ENCODE measurements at places on chromosomes 12 and 14. TPM values are rescaled to one million over a fixed set of nuclear protein-coding genes. Genes with fewer than 3 reads are reported as not detected.

DNA sequence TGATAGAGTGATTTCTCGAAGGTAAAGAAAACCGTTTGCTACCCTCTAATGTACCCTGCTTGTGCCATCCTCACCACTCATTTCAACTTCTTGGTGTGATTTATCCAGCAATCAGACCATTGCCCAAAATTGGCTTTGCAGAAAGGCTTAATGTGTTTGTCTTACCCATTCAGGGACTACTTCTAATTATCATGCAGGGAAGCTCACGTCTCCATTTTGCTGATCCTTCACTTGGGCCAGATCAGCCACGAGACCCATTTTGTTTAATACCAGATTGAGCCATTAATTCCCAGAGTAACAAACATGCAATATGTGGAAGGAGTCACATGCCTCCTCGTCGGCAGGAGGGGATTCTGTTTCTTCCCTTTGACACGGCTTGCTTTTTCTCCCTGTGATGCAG, 51.1 kb upstream of the CRY1 start:
- no peak for DNase-seq

SDS gene
- polyA plus RNA-seq: not detected

- DNase-seq: no peak
These were observed 51.9 kb upstream of the KRR1 start for GRCh38 chr12:75563351-75563750.

DNA sequence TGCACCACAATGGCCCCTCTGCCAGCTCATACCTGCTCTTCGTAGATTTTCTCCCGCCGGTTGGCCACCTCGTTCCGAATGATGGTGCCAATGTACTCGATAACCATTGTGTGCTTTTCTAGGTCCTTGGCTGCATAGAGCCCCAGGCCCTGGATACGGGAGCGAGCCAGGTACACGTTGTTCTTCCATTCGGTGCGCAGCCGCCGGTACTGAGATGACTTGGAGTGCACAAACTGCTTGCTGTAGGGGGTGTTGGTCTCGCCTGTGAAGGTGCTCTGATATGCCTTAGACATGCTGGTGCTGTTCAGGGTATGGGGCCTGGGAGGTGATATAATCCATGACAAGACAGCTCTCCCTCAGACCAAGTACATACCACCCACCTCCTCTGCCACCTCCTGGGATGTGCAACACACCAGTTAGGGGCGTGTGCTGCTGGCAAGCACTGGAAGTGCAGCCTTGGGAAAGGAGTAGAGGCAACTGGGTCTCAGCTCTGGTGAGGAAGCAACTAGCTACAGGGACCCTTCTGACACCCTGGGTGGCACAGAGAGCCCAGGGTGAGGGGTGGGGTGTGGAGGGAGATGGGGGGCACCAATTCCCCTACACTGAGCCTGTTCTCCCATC, 4.1 kb upstream of the PRKAG1 start:
- no peak for DNase-seq

GRCh38 chr12:66879409-66879808, 200.5 kb upstream of the GRIP1 start:
- DNase-seq: no peak

- DNase-seq: no peak
These were observed 537.6 kb downstream of the C12orf50 start for GRCh38 chr12:87491598-87491997.

KRT73 gene
- not detected for polyA plus RNA-seq

- DNase-seq: no peak
These were observed 383.7 kb downstream of the EGLN3 start for GRCh38 chr14:33567023-33567728.

GRCh38 chr12:51056242-51056641, 8.1 kb downstream of the LETMD1 start:
- DNase-seq: no peak

DNA sequence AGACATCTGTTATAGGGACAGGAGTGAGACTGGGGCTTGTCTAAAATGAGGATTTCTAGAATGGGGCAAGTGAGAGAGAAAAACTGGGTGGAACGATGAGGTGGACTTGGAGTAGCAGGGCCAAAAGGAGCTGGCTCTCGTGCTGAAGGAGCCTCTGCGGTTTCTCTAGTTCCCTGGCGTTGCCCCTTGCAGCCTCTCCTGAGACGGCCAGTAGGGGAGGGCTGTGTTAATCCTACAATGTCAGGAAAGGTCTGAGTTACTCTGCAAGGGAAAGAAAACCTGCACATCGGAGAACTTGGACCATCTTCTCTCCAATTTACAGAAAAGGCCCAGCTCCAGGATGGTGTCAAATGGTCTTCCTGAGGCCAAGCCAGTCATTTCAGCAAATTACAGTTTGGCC, 963.8 kb upstream of the FLRT2 start:
- no peak for DNase-seq

PPP4R4 gene
- polyA plus RNA-seq: 0.39 TPM

DNA sequence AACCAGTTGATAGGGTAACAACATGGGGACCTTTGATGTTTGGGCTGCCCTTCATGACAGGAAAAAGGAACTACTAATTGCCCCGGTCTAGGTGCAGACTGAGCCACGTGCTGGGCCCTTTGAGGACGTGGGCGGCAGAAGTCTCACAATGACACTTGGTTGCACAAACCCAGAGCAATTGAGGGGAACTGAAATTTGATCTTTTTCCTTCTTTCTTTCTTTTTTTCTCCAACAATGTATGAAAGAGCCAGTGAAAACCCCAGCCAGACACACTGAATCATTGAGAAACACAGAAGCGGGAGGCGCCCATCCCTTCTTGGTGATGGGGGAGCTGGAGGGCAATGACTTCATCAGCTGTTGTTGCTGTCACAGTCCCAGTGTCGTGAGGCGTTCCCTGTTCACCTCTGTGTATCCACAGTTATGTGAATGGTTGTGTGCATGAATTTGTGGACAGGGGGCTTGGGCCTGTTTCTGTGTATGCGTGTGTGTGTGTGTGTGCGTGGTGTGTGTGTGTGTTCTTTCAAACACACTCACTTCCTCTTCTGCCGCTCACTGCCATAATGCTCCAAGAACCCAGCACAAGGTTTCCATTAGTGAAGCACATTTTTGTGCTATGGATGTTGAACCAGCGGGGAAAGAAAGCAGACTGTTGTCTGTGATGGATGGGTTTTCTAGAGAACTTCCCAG, 137.5 kb upstream of the CCND2 start:
- no peak for DNase-seq

DCN gene
- 944 TPM for polyA plus RNA-seq

- DNase-seq: peak; percentile 100
These were observed 56.0 kb upstream of the HECTD1 start for GRCh38 chr14:31263485-31264133.

DNA sequence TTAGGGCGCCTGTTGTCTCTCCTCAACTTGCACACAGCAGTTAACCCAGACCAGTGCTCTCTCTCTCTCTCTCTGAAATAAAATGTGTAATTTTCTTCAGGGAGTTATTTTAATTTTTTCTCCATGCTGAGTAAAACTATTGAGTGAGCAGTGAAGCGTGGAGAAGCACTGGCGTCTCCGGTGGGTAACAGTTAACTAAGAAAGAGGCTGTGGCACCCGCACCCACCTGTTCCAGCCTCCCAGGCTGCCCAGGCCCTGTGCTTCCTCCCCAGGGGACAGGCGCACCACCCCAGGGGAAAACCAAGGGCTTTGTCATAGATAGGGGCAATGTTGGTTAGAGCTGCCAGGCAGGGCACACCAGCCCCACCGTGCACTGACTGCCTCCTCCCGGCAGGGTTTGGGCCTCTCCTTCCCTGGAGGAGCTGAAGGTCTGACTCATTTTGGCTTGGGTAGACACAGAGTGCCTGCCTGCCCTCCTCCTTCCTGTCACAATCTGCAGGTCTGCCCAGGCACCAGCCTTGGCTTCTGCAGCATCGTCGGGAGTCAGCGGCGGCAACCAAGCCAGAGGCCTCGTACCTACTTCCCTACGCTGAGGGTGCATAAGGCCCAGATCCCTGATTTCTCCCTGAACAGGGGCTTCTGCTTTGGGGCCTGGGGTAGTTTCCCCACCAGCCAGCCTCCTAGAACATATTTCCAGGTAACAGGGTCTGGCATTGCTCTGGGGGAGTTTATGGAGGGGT, 3.9 kb downstream of the HOXC5 start:
- no peak for DNase-seq

AICDA gene
- not detected for polyA plus RNA-seq

GRCh38 chr12:74957231-74957630, 252.4 kb downstream of the KCNC2 start:
- DNase-seq: no peak

GRCh38 chr14:79265366-79265946, 945.8 kb downstream of the DIO2 start:
- no peak for DNase-seq

DNA sequence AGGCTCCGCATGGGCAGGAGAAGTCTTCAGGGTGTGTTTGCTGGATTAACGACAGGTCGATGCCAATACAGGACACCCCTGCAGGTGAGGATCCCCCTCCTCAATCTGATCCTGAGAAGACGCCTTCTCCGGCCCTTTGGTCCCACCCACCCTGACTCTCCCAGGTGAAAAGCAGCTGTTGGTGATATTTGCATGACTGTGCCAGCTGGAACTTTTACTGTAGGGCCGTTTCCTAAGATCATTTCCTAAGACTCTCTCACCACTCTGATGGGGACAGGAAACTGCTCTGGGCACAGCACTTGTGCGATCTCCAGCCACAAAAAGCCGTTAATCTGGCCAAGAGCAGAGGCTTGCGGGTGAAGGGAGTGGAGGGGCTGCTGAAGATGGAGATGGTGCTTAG, 16.8 kb upstream of the EIF5 start:
- DNase-seq: no peak

DNA sequence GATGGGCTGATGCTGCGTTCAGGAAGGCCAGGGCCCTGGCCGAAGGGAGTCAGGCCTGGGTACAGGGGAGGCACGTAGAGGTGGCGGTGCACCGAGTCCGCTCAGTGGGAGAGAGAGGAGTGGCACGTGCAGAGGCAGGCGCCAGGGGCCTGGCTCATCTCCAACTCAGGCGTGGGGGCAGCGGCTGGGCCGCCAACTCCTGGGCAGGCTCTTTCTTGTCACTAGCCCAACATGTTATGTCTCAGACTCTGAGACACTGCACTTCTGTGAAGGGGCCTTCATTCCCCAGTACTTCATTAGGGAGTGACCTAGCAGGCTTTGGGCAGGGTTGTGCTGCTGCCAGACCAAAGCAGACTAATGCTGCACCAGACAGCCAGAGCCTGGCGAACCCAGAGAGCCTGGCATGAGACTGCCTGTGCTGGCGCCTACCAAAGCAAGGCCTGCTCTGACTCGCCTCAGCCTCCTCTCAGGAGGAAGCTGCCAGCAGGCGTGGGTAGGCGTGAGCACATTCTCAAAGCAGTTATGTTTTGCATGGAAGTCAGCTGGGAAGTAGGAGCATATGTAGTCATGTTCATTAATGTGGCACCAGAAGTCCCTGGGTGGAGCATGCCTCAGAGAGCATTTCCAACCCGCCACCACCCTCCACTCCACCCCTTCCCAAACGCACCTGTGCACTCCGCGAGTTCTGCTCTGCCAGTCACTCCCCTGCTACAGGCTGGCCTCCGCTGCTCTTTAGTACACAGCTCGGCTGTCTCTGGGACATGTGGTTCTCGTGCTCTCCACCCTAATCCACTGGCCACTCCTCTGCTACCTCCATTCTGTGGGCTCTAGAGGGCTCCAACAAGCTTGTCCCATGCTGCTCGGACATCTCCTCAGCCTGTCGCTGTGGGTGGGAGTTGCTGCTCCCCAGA, 9.7 kb downstream of the CKB start:
- DNase-seq: no peak

DNA sequence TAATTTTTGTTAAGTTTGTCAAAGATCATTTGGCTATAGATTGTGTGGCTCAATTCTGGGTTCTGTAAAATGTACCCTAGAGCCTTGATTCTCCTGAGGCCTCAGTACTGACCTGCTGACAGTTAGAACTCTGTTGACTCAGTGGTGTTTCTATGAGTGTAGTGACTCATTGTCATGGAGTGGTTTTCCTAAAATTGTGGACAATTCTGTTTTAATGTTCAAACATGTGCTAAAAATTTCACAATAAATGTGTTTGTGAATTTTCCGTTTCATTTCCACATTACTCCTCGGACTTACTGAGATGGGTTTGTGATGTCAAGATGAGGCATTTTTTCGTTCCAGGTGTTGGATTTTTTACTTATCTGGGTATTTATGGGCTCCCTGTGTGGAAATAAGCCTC, 695.9 kb downstream of the TMEM121 start:
- no peak for DNase-seq
